ENCODE measurements at places on chromosomes 3 and 15.

DNA sequence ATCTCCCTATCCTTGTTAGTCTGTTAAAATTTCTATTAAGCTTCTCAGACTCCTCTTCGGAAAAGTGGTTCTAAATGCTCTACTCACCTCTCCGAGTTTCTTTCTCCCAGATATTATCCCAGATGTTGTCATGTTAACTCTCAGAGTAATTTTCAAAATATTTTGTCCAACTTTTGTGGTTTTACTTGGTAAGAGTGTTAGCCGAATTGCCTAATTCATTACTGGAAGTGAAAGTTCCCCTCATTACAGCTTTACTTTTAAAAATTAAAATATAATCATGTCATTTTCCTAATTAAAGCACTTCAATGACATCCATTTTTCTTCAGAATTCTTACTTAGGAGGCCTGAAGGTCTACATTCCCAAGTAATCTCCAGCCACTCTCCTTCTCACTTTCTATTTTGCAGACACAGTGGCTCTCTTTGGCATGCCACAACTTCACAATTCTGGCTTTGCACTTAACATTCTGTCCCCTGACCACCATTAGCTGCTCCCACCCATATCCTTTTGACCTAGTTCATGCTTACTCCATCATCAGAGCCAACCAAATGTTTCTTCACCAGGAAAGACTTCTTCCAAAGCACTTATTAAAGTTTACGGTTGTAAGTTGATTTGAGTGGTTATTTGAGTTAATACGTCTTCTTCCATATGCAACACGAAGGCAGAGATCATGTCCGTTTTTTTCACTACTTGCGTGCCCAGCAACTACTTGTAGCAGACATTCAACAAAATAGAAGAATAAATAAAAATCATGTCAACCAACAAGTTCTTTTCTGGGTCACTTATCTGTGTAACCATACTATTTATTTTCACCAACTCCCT, 10.2 kb upstream of the TIPARP start:
- no peak for DNase-seq

GRCh38 chr15:29102911-29103823, 166.5 kb downstream of the NSMCE3 start:
- DNase-seq = no peak

- DNase-seq = peak; percentile 61
These were observed 54.4 kb upstream of the EHHADH start for GRCh38 chr3:185308126-185308754.

DNA sequence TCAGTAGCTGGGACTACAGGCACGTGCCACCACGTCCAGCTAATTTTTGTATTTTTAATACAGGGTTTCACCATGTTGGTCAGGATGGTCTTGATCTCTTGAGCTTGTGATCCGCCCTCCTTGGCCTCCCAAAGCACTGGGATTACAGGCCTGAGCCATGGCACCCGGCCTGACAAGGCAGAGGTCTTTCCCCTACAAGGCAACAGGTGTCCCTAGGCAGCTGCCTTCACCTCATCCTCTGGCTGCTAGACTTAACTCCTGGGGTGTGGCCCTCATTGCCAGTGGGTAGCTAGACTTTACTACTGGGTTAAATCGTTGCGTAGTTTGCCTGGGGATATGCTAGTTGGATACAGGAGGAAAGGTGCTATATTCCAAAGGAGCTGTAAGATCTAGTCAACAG, 81.4 kb downstream of the CHRD start:
- DNase-seq = no peak

DNA sequence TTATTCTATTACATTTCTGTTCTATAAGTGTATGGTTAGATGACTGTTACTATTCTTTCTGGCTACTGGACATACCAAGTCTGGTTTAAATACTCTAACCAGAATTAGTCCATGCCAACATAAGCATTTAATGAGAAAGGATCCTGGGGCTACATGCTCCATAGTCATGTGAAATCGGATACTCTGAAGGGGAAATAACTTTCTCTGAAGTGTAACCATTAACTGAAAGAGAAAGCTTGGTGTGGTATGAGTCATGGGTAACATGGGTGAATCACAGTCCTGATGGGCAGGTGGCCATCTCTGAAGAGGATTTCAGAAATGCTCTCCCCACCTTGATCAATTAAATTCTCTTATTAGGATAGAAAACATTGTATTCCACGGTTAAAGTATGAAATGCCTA, 69.4 kb downstream of the FHIT start:
- no peak for DNase-seq

- no peak for DNase-seq
These were observed 52.8 kb downstream of the ANXA2 start for GRCh38 chr15:60344987-60345386.

DNA sequence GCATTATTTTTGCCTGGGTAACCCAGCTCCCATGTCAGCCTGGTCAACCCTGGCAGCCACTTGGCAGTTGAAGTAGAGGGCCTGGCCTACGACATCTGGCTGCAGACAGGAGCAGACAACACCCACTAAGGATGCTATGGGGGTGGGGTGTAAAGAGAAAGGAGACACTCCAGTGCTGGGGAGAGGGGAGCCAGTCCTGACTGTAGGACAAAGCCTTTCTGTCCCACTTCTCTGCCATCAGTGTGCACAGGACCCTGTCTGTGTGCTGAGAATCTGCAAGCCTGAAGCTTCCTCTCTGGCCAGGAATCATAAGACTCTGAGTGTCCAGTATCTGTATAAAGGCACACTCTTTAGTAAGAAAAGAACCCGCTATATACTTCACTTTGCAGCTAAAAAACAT, 96.3 kb upstream of the CHRM5 start:
- DNase-seq = no peak

- DNase-seq = no peak
These were observed 46.4 kb upstream of the CAPN7 start for GRCh38 chr3:15159501-15160136.

GRCh38 chr3:107938143-107938542, 152.7 kb downstream of the CD47 start:
- no peak for DNase-seq

- DNase-seq = no peak
These were observed 12.5 kb upstream of the THRB start for GRCh38 chr3:24506966-24507775.

- DNase-seq = no peak
These were observed 368.6 kb upstream of the GRM7 start for GRCh38 chr3:6492306-6492705.

GRCh38 chr15:55457401-55458022, 49.2 kb downstream of the PIERCE2 start:
- DNase-seq = no peak

DNA sequence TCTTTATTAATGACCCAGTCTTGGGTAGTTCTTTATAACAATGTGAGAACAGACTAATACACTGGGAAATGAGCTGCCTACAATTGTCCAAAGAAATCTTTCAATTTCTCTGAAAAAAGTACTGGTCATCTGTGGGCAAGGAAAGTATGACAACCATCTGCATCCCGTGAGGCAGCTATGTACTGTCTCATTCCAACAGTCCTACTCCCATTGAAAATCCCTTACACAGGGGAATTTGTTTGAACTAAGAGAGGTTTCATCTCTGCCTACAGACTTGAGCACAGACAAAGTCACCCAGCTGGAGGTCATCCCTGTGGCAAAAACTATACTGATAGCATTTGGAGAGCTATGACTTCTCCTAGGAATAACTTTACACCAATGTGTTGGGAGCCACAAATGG, 27.1 kb downstream of the SHC4 start:
- no peak for DNase-seq

GRCh38 chr3:82927309-82928253, 1166.1 kb upstream of the GBE1 start:
- DNase-seq = no peak

DNA sequence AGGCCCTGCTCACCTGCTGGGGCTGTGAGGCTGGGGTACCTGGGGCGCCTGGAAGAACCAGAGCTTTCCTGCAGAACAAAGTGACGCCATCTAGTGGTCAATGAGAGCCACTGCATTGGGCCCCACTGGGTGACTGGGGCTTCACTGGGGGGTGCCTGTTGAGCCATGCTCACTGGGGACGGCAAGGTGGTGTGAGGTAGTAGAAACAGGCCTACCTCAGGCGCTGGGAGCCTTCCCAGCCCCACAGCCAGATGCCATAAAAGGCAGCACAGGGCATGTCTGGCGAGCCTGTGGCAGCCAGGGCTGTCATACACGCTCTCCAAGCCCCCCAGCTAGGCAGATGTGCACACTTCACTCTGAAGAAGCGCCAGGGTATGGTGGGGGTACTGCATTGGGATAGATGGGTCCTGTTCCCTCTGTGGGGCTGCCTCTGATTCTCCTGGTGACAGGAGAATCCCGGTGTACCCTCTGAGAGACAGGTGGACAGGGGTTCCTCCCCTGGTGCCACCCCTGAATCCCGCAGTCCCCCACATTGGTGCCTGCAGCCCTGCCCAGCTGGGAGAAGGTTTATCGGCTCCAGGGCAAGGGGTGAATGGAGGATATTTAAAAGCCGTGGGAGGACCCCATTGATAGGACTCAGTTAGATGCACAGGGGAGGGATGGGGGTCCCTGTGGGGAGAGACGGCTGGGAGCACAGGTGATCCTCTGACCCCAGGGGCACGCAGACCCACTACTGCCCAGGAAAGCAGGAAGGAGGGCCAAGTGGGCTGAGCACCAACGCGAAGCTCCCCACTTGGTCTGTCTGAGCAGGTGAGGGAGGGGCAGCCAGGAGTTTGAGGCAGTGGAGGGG, 178.8 kb downstream of the NSMCE3 start:
- no peak for DNase-seq

- DNase-seq = no peak
These were observed 10.0 kb upstream of the ARL8B start for GRCh38 chr3:5112043-5112442.

GRCh38 chr15:94174399-94174802, 57.0 kb upstream of the MCTP2 start:
- DNase-seq = peak; percentile 64

DNA sequence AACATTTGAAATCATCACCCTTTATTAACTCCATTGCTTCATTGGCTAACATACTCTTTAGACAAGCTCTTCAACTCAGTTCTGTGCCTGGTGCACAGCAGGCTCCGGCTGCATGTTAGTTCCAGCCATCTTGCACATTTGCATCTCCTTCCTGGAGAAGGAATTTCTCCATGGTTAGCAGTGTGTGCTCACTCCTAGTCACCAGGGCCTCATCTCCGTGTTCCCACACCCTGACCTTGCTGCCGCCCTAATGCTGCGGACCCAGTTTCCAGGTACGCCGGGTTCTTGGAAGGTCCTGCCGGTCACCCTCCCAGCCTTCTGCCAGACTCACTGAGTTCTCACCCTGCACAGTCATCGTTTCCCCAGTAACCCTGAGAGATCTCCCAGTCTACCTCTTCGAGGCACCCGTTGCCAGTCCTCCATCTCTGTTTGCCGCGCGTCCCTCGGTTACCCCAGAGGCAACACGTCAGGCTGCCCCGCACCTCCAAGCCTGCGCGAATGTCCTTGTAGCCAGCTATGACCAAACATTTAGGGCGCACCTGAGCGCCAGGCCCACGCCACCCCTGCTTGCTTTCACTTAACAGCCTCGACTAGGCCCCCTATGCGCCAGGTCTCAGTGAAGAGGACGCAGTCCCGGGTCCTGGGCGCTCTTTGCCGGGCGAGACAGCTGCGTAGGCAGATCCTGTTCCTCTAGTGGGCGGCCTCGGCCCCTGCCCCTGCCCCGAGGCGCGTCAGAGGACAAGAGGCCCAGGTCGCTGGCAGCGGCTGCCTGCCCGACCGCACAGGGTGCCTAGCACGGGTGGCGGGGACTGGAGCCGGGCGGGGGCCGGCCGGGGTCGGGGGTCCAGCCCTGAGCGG, 747 bp upstream of the ZNF592 start:
- peak; percentile 78 for DNase-seq

DNA sequence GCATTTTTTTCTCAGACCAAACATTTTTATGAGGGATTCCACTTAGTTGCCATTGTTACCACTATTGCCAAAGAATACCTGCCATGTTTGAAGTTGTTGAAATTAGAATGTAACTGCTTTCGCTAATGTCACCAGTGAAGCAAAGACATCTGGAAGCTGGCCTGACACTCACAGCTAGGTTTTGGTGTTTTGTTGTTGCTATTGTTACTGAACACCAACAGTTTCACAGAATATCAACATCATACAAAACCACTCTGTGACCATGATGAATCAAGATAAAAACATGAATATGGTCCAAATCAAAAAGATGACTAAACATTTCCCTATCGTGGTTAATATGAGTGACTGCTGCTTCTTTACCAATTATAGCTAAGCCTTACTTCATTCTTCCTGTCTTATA, 6.9 kb upstream of the CFAP20DC start:
- DNase-seq = no peak

- no peak for DNase-seq
These were observed 10.4 kb upstream of the ACAP2 start for GRCh38 chr3:195453236-195453635.

DNA sequence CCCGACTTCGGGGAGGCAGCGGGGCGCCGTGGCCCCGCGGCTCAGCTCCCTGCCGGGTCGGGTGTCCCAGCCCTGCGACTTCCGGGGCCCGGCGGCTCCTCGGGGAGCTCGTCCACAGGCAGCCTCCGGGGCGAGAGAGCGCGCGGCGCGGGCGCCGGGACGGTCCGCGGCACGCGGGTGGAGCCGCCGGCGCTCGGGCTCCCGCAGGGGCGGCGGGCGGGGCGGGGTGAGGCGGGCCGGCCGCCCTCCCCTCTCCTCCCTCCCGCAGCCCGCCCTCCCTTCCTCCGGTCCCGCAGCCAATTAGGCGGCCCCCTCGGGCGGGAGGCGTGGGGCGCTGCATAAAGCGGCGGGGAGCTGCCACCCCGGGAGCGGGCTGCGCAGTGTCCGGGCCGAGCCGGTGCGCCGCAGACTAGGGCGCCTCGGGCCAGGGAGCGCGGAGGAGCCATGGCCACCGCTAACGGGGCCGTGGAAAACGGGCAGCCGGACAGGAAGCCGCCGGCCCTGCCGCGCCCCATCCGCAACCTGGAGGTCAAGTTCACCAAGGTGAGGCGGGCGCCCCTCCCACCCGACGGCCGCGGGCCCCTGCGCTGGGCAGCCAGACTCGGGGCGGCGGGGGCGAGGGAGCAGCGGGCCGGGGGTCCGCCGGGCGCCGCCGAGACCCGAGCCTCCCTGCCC, at the start of gene ALDH1A3:
ALDH1A3 (plus strand) TSS at position 368 of the 675 bp plus-strand sequence; CDS start at position 445, 77 bp downstream.
- DNase-seq = no peak

DNA sequence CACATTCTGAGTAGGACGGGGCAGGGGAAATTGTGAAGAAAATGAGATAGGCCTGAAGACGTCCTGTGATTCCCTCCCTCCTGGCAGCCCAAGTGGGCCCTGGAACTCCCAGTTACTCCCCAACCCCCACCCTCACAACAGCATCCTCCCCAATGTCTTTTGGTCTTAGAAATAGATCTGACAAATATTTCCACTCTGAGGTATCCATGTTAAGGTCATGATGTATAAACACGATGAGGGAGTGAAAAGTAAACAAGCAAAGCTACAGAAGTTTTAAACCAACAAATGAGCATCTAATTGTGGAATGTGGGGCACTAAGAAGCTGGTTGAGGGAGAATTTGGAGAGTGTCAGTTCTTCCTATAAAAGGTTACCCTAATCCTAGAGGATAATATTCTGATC, 103.7 kb upstream of the AADACL2 start:
- no peak for DNase-seq

GRCh38 chr3:182629521-182629920, 163.8 kb upstream of the ATP11B start:
- DNase-seq = no peak

- DNase-seq = peak; percentile 70
These were observed 150.5 kb downstream of the CFAP20DC start for GRCh38 chr3:58899159-58899952.

- no peak for DNase-seq
These were observed 13.7 kb upstream of the PDIA5 start for GRCh38 chr3:123053107-123053506.

All from natural killer cell treated with Interleukin-12 subunit alpha and Interleukin-12 subunit beta and Interleukin-15 and Interleukin-18, amount 100 ng/mL, for 72 hours (primary cell).